Lung (tissue), 17 donors: ENCODE measurements at places on chromosomes 1 and 21. TPM values are rescaled to one million over a fixed set of nuclear protein-coding genes. Genes with fewer than 3 reads are reported as not detected.

CCDC17 gene
- total RNA-seq: 24.0 TPM

CD247 gene
- 4.1 TPM for total RNA-seq

MAP1LC3C gene
- 3.5 TPM for total RNA-seq

FCRL6 gene
- total RNA-seq: 0.77 TPM

VWA5B1 gene
- total RNA-seq: 0.40 TPM

LCE2A gene
- total RNA-seq: not detected

PTCH2 gene
- 0.94 TPM for total RNA-seq

RNF2 gene
- total RNA-seq: 31.5 TPM

NBPF12 gene
- 17.0 TPM for total RNA-seq

TTC39A gene
- 46.8 TPM for total RNA-seq

TSTD1 gene
- 67.9 TPM for total RNA-seq

SLC22A15 gene
- 16.4 TPM for total RNA-seq

NPHS2 gene
- total RNA-seq: not detected

OR2T11 gene
- total RNA-seq: not detected

CYP4X1 gene
- total RNA-seq: 23.5 TPM

TMPRSS15 gene
- total RNA-seq: not detected

DNA sequence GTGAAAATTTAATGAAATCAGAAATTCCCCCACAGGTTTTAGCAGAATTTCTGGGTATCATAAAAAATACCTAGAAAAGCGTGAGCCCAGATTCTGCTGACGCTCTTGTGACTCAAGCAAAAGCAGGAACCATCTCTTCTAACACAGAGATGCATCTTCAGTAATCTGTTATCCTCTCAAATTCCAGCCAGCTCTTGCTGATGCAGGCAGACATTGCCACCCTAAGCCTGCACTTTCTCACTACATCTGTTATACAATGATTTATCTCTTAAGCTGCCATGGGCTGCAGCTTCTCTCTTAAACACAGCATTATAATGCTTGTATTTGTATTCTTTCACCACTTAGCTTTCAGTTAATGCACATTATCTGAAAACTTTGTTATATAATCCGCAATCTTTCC is 113.0 kb upstream of the RGS1 start:
- DNase-seq: no peak

DNA sequence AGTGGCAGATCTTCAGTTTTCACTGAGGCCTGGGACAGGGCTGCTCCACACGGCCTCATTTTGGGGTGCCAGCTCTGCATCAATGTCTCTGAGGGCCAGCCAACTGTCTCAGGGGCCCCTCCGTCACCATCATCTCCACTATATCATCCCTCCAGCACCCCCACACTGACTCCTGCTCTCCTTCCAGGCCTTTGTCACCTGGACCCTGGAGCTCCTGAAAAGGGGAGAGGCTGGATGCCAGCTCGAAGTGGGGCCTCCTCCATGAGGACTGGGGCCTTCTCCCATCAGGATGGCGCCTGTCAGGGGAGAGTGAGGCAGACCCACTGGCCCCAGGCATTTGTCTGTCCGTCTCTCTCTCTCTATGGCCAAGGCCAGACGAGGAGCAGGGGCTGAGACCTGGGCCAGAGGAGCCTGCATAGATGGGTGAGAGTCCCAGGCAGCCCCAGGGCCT is 44.7 kb upstream of the LRP8 start:
- no peak for DNase-seq

DNA sequence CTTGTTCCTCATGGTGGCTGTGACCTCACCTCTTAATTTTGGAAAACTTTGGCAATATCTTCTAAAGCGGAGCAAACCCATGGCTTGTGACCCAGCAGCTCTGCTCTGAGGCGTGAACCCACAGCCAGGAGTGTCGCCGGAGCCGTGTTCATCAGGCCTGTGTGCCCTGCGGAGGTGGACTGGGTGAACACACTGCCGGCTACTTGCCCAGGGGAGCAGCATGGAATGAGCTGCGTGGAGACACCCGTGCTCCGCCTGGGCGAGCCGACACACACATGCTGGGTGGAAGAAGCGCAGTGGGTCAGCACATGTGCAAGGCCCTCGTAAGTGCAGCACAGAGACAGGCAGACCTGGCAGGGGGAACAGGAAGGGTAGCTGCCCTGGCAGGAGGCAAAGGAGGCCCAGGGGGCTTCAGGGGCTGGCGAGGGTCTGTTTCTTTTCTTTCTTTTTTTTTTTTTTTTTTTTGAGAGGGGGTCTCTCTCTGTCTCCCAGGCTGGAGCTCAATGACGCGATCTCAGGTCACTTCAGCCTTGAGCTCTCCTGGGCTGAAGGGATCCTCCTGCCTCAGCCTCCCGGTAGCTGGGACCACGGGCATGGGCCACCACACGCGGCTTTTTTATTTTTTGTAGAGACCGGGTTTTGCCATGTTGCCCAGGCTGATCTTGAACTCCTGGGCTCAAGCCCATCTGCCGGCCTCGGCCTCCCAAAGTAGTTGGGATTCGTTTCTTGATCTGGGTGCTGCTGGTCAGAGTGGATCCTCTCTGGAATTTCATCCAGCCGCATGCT is 41.8 kb downstream of the AGPAT3 start:
- DNase-seq: no peak

DNA sequence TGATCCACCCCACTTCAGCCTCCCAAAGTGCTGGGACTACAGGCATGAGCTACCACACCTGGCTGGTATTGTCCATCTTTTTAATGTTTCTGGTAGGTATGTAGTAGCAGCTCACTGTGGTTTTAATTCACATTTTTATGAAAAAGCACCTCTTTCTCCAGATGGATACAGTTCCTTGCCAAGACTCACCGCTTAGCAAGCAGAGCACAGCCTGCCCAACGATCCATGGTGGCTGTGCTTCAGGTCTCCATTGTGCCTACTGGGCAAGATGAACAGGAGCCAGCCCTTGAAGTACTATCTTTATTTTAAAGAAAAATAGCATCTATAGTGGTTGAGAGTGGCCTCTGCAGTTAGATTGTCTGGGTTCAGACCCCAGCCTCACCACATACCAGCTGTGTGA is 37.6 kb upstream of the GRHL3 start:
- DNase-seq: no peak

DNA sequence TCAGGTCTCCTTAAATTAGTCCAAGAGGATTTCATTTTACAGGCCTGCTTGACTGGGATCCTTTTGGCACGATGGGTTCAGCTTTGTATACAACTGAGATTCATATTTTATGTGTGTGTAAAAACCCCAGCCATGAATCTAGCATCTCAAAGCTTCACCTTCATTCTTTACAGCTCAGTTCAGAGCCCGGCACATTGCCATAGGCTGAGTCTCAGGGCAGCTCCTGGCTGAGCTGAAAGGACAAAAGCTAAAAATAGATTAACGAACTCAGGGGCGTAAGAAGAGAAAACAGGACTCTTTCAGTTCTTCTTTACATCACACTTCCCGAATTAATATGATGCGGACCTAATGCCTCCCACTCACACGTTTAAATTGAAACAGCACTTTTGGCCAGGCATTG is 262.8 kb upstream of the PBX1 start:
- DNase-seq: no peak

DNA sequence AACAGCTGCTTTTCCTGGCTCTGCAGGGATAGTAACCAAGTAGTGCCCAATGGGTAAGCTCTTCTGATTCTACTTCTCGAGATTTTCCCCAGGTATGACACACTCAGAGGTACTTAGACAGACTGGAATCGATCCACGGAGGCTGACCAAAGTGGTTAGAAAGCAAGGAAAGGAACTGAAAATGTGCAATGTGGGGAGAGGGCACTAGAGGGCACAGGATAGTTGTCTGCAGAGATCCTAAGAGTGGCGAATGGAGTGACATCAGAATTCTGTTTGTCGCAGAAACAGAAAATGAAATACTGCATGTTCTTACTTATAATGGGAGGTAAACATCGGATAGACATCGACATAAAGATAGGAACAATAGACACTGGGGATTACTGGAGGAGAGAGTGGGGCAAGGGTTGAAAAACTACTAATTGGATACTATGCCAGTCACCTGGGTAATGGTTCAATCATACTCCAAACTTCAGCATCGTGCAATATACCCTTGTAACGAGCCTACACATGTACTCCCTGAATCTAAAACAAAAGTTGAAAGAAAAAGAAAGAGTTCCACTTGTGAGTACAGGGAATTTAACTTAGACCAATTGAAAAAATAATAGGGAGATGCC is 23.3 kb downstream of the CYP2J2 start:
- peak; percentile 56 for DNase-seq

- no peak for DNase-seq
These were observed at the start of gene MYOCOS for GRCh38 chr1:171622152-171622462. TSS of gene MYOCOS (plus strand) at chr1:171622243. CDS start at chr1:171623884, 1,641 bp downstream.

DNA sequence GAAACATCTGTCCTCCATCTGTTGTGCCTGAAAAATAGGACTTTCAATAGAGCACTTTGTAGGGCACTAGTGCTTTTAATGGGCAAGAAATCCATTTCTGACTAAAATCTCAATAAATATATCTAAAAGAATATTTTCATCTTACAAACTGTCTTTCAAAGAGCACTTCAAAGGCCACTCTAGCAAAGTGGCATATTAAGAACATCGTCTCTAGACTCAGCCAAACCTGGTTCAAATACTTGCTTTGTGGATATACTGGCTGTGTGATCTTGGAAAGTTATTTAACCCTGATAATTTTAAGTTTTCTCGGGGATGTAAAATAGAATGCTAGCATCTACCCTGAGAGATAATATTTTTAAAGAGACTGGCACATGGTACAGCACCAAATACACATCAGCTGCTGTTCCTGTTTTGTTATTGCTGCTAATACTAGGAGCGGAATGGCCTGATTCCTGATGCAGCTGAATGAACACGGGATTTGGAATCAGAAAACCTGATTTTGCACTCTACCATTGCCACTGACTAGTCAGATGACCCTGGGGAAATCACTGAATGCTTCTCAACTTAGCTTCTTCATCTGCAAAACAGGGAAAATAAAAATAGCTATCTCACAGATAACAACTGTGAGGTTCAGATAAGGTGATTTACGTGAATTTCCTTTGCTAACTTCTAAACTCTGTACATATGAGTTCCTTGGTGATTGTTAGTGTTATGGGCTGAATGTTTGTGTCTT is 25.2 kb upstream of the LRRC8C start:
- no peak for DNase-seq

DNA sequence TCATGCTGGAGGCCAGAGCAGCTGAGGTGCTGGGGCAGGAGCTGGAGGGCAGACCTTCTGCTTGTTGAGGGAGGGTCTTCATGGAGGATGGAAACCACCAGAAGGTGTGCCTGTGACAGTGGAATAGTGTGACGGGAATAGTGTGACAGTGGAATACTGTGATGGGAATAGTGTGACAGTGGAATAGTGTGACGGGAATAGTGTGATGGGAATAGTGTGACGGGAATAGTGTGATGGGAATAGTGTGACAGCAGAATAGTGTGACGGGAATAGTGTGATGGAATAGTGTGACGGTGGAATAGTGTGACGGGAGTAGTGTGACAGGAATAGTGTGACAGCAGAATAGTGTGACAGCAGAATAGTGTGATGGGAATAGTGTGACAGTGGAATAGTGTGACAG is 325.1 kb downstream of the HHAT start:
- DNase-seq: no peak

- DNase-seq: peak; percentile 77
These were observed 20.1 kb downstream of the FAAP20 start for GRCh38 chr1:2174348-2175054.

- no peak for DNase-seq
These were observed 7.6 kb upstream of the LBR start for GRCh38 chr1:225435487-225435886.

DNA sequence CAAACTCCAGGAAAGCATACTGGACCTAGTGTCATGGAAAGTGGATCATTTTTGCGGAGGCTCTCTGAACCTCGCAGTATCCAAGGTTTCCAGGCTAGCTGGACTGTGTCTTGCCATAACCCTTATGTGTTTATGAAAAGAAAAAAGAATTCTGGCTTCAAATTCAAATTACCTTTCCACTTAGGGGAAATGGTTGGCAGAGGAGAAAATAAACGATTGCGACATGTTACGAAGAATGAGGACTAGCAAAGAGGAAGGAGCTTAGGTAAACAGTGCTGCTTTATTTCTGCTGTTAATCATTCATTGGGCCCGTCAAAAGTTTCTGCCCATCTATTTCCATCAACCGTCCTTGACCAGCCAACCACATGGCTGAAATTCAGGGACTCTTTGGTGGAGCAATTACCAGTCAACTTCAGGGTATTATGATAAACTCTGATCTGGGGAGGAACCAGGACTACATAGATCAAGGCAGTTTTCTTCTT is at the start of gene C4BPA:
C4BPA (plus strand) TSS at position 342 of the 482 bp plus-strand sequence. CDS start 8,793 bp downstream, outside the sequence.
- no peak for DNase-seq

- no peak for DNase-seq
These were observed 659.0 kb downstream of the LTN1 start for GRCh38 chr21:28333578-28334075.

DNA sequence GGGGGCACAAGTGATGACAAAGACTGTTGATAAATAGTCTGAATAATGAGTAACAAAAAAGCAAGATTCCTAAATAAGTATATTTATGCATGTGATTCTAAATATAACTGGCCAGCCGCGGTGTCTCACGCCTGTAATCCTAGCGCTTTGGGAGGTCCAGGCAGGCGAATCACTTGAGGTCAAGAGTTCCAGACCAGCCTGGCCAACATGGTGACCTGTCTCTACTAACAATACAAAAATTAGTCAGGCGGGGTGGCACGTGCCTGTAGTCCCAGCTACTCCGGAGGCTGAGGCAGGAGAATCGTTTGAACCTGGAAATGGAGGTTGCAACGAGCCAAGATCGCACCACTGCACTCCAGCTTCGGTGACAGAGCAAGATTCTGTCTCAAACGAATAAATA is 161.5 kb downstream of the TOMM20 start:
- DNase-seq: no peak

DNA sequence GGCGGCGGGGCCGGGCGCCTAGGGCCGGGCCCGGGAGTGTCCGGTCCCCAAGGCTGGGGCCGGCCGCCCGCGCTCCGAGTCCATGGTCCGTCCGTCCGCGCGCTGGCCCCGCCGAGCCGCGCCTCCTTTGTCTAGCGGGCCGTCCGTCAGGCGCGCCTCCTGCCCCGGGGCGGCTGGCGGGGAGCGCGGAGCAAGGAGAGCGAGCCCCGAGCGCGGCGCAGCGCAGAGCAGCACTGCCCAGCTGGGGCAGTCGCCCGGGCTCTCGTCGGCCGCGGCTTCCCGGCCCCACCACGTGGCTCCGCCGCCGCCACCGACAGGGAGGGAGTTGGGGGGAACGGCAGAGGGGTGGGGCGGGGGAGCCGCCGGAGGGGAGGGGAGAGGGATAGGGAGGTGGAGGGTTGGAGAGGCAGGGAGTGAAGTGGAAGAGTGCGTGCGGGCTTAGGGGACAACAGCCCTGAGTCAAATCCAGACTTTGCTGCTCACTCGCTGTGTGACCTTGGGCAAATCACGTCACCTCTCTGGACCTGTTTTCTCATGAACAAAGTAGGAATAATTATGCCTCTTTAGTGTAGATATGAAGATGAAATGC is at the start of gene NKAIN1:
NKAIN1 (minus strand) TSS at position 235 of the 589 bp plus-strand sequence. CDS start 340 bp downstream, outside the sequence.
- peak; percentile 35 for DNase-seq
